Endothelial cell of umbilical vein (primary cell): ENCODE measurements at places on chromosomes 12 and 14. TPM values are rescaled to one million over a fixed set of nuclear protein-coding genes. Genes with fewer than 3 reads are reported as not detected.
A peak's percentile ranks its signal among the peaks of the same experiment; 100 is the strongest.

DNA sequence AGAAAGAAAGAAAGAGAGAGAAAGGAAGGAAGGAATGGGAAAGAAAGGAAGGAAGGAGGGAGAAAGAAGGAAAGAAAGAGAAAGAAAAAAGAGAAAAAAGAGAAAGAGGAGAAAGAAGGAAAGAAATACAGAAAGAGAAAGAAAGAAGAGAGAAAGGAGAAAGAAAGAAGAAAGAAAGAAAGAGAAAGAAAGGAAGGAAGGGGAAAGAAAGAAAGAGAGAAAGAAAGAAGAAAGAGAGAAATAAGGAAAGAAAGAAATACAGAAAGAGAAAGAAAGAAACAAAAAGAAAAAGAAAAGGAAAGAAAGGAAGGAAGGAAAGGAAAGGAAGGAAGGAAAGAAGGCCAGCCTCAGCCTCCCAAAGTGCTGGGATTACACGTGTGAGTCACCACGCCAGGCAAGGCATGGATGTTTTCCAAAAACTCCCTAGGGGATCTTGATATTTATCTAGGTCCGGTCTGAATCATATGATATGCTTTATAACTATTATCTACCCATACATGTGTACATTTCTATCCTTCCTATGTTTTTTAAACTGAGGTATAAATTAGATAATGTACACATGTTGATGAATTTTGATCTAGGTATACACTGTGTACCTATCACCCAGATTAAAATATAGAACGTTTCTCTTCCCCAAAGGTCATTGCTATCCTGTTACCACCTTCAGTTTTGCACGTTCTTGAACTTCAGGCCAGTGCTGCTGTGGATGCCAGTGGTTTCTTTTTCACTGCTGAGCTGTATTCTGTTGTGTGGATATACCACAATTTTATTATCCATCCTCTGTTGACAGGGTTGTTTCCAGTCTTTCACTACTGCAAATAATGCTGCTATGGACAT lies 177.9 kb downstream of the RBM19 start:
- no peak for DNase-seq

GRCh38 chr14:79967453-79967852 lies 243.9 kb downstream of the DIO2 start:
- DNase-seq, result no peak

GRCh38 chr14:99125616-99126431 lies 146.2 kb downstream of the BCL11B start:
- no peak for DNase-seq

- DNase-seq, result no peak
Observed at GRCh38 chr12:39467432-39467870, 24.5 kb upstream of the KIF21A start.

DNA sequence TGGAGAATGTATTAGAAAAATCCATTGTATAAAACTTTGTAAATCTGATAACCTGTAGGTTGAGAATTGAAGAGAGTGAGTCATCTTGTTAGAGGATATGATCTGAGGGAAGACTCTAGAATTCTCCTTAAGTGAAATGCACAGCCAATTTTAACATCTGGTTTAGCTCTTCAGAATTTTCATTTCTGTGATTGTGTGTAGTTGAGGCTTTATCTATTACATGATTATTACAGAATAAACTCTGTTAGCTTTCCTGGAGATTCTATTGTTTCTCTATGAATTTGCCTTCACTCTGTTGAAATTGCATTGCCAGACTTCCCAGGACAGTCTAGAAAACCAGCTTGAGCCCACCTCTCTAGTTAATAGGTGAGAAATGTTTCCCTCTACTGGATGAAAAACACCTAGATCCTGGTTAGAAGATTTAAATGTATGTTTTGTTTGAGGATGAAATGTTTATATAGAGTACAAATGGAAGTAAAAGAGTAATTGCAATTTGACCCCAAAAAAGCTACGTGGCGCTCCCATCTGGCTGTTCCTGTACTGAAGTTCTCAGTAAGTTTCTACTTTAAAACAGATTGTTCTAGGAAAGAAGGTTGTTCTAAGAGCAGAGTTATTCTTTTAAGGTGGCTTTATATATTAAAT lies 2.9 kb downstream of the NUDT4 start:
- DNase-seq, result peak; percentile 73

- no peak for DNase-seq
Observed at GRCh38 chr14:34329301-34329700, 132.7 kb downstream of the SPTSSA start.

DNA sequence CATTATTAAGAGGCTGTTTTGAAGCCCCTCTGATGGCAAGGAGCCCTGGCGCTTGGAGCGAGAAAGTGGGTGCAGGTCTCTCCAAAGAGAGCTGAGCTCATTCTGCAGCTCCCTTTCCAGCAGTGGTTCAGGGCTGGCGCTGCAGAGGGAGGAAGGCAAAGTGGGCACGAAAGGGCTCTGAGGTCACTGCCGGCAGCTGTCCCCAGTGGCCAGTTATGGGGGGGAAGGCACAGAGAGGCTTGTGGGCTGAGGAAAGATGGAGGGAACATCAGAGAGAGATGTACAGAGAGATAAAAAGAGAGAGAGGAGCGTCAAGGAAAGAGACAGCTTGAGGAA lies 75.2 kb upstream of the TBX5 start:
- DNase-seq, result no peak

DNA sequence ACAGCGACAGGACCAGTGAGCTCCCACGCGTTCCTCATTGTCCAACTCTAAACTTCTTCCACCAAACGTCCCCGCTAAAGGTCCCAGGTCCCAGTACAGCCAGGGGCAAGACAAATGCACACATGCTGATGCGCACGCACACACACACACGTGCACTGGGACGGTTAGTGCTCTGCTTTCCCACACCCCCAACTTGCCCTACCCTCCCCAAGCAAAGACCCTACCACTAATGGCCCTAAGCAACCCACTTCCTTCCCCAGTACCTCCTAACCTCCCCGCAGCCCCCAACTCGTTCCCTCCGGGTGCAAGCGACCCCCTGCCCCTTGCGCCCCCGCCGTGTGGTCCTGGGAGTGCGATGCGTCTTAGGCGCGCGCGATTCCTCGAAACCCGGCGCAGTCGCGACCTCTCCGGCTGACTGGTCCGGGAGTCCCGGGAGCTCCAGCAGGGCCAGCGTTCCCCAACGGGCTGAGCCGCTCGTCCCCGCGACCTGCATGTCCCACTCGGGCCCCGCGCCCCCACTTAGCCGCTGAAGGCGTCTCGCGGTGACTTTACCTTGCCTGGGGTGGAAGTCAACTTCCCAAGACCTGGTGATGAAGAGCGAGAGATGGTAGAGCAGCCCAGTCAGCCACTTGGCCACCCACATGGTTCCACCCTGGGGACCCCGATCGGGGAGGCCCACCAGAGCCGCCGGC lies 578 bp downstream of the ADAMTS20 start:
- no peak for DNase-seq

GRCh38 chr12:131048611-131048990 lies 94.9 kb downstream of the ADGRD1 start:
- DNase-seq, result no peak

DNA sequence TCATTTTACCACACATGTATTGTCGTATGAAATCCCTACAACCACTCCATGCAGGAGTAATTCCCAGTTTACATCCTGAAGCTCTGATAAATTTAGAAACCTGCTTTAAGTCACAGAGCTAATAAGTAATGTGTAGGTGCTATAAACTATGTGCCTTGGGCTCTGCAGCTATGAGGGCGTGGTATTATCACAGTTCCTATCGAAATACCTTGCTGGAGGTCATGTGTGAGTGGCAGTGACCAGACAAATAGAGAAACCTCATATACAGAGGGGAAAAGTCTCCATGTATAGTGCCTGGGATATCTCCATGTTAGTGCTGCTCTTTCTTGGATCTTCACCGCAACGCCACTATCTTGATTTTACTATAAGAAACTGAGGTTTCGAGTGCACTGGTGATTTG lies 883 bp upstream of the TBC1D15 start:
- DNase-seq, result no peak

DNA sequence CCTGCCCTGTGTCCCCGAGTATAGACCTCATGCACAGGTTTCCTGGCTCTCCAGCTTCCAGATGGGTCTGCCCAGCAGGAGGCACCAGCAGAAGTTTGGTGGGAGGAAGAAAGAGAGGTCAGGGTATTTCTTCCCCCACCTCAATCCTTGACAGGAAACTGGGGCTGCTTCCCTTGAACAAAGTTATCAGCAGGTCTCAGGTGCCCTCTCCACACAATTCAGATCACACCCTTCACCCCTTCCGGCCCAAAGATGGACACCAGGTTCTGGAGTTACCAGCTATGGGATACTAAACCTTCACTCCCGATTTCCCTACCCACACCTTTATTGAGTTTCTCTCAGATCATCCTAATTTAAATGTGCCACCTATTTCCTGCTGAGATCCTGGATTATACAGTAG lies 1.2 kb downstream of the SART3 start:
- no peak for DNase-seq

DNA sequence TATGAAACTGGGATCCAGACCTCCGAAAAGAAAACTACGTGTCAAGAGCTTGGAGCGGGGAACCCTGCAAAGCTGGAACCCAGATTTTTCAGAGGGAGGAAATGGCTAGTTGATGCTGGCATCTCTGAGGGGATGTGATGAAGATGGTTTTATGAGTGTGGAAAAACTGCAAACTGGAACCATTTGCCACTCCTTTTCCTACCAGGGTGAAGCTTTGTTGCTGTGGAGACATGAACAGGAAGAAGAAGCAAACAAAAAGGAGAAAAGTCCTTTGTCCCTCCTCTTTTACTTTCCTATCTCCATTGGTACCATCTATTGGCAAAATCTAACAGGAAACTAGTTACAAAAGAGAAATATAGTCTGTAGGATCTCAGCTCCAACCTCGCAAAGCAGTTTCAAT lies 39.2 kb downstream of the CDK17 start:
- peak; percentile 77 for DNase-seq

GRCh38 chr12:100268835-100269564 lies 2.0 kb downstream of the SCYL2 start:
- DNase-seq, result peak; percentile 30

DNA sequence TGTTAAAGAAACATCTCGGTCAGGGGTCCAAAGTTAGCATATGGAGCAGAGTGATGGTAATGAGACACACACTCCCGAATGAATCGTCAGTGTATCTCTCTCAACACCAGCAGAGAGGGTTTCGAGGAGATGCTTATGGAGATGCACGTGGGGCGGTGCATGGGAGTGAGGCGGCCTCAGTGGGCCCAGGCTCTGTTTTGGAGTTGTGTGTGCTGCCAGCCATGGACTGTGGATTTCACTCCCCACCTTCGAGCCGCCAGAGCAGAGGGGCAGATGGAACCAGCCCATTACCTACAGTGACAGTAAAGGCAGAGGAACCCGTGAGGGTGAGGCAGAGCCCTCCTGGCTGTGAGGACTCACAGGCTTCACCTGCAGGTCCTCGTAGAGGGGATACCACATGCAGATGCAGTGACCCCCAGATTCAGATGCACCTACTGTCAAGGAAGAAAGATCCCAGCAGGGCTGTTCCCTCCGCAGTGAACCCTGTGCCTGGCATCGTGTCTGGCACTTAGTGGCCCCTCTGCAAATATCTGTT lies 68.2 kb downstream of the WDR20 start:
- no peak for DNase-seq

- DNase-seq, result no peak
Observed at GRCh38 chr12:29497588-29497987, at the start of gene OVCH1. TSS of gene OVCH1 (minus strand) at chr12:29497686. CDS start at chr12:29497686, 0 bp downstream.

- no peak for DNase-seq
Observed at GRCh38 chr12:79326222-79326621, 364.5 kb downstream of the PAWR start.

GRCh38 chr14:97975962-97976361 lies 1178.8 kb downstream of the VRK1 start:
- no peak for DNase-seq

- DNase-seq, result no peak
Observed at GRCh38 chr14:79333198-79333546, 878.1 kb downstream of the DIO2 start.

DNA sequence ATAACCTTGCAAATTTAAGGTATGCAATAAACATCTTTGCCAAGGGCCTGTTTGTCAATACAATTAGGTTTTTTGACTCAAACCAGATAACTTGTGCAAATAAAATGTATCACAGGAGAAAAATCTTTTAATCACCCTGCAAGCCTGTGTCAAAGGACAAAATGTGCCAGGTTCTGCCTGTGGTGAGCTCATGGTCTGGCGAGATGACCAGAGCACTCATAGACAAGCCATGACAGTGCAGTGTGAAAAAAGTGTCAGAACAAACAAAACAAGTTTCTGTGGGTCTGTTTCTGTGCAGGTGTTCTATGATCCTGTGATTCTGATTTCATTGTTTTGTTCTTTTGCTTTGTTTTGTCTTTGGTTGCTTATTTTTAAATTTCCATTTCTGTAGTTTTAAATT lies 847.2 kb downstream of the VRK1 start:
- DNase-seq, result no peak

- DNase-seq, result peak; percentile 66
Observed at GRCh38 chr12:63826006-63826585, 18.4 kb upstream of the SRGAP1 start.

DNA sequence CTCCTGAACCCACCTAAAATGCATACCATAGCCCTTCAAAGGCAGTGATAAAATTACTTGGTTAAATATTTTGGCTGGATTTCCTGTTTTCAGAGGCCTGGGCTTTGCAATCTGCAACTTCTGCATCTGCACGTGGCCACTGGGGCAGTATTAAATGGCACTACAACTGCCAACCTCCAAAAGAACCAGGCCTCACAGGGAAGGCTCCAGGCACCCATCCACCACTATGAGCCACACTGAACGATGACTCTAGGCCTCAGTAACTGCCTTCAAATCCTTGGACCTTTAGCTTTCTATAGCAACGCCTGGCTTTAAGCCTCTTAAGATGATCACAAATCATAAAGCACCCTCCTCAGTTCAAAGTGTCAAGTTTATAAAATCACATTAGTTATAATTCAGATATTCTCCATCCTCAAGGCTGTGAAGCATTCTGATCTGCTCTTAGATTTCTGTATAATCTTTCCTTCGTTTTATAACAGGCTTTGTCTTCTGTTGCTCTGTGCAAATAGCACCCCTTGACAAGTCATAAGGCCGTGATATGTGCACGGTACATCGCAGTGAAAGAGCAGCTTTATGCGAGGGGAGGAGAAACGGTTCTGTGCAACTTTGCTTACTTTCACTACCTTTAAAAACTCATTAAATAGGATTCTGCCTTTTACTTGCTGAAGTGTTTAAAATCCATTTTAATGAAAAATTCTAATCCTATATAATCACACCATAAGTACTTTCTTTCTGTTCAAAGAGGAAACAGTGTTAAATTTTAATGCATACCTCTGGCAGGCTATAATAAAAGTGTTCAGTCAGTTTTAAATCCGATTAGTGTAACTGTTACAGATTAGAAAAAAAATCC lies 196.4 kb upstream of the G2E3 start:
- no peak for DNase-seq

GRCh38 chr14:54343272-54344121 lies 53.3 kb upstream of the CDKN3 start:
- DNase-seq, result peak; percentile 66

GRCh38 chr12:107320929-107321631 lies 227.7 kb upstream of the CRY1 start:
- no peak for DNase-seq

RNASE4 gene
- polyA plus RNA-seq, result 27.4 and 35.1 TPM in 2 replicates

OR6C2 gene
- polyA plus RNA-seq, result not detected in 2 replicates

CLEC4C gene
- polyA plus RNA-seq, result not detected in 2 replicates

MMP19 gene
- polyA plus RNA-seq, result 1.6 and 2.0 TPM in 2 replicates

BDKRB1 gene
- not detected in 2 replicates for polyA plus RNA-seq

BTBD6 gene
- polyA plus RNA-seq, result 63.1 and 65.0 TPM in 2 replicates

RD3L gene
- polyA plus RNA-seq, result not detected in 2 replicates

EGLN3 gene
- polyA plus RNA-seq, result 0.06 TPM in 1 of 2 replicates, not detected in the other
